CD4-positive, CD25-positive, alpha-beta regulatory T cell (primary cell): ENCODE measurements at places on chromosomes 6 and 20.

- no peak for DNase-seq
Measured at GRCh38 chr6:42493914-42494539, 42.3 kb upstream of the TRERF1 start.

GRCh38 chr6:138797806-138798446 lies 2.0 kb downstream of the ECT2L start:
- DNase-seq = no peak

GRCh38 chr20:62141043-62141396 lies 2.2 kb downstream of the PSMA7 start:
- DNase-seq = no peak

GRCh38 chr6:105452376-105452775 lies 49.5 kb upstream of the PREP start:
- DNase-seq = no peak

DNA sequence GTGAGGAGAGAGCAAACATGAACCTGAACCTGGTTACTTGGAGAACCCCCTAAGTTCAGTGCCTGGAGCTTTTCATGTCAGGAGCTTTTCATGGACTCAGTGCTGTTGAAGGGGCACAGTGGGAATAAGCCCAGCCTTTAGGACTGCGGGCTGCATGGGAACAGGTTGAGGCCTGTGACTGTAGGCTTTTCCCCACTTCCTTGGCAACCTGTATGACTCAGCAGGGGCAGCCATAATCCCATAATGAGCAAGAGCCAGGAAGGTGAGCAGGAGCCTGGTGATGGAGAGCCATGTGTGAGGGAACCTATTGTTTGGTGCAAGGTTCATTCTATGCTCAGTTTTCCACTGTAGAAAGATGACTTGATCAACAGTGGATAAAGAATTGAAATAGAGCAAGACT lies 23.4 kb downstream of the MEP1A start:
- DNase-seq = no peak

DNA sequence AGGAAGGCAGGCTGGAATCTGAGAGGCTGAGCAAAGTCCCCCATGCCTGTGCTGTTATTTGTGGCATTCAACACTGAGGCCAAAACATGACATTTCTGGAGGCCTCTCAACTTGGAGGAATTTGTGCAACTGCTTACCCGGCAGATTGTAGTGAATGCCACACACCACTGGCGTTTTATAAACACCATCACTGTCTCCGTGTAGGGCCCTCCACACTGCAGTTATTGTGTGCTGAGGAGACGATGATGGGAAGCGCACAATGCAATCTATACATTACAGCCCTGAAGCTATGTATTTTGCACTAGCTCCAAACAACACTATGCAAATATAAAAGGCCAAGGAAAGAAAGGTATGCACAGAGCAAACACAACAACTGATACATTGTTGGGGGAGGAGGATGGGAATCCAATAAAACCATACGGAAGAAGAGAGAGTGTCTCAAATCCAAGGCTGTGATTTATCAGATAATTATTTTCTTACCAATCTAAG lies 106.5 kb downstream of the SMLR1 start:
- no peak for DNase-seq

DNA sequence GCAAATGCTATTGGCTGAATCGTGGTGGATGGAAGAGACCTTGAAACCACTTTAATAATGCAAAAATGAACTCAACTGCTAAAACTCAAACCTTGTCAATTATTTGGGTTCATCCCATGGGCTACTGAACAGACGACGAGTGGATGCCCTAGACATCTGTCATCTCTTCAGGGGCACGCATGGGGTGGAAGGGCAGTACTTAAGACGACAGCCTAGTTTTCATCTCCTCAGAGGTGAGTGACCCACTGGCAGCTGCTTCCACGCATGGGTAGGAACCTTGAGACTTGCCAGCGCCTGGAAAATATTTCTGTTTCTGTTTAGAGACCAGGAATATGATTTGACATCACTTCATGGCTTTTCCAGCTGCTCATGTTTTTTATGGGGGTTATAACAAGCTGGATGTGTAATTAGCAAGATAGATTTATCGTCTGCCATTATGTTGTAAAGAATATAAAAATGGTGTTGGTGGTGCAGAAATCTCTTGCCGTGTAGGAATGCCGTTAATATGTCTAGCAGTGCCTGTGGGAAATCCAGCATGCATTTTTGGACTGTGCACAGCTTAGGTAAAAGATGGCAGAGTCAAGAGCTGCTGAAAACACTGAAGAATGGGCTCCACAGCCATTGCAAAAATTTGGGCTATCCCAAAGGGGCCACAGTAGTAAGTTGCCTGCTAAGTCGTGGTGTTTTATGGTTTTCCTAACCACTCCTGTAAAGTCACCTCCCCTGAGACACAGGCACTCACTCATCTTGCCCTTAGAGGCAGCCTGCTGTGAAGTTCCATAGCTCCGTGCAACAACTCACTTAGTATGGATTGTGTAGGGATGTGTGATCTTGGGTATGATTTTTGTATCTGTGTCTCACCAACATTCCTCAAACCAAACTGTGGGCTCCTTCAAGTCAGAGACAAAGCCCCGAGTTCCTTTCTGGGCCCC lies 203.3 kb downstream of the EYA2 start:
- DNase-seq = no peak

DNA sequence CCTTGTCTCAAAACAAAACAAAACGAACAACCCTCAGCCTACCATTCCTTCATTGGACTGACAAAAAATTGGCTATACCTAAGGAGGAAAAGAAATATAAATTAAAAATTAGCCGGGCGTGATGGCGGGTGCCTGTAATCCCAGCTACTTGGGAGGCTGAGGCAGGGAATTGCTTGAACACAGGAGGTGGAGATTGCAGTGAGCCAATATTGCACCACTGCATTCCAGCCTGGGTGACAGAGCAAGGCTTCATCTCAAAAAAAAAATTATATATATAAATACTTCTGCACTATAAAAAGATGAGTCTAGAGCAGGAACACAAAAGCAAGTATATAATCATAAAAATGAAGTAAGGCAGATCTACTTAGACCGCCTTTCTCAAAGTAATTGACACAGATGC lies 109.8 kb downstream of the CRYBG1 start:
- no peak for DNase-seq

GRCh38 chr6:5869676-5870075 lies 137.0 kb downstream of the NRN1 start:
- no peak for DNase-seq

DNA sequence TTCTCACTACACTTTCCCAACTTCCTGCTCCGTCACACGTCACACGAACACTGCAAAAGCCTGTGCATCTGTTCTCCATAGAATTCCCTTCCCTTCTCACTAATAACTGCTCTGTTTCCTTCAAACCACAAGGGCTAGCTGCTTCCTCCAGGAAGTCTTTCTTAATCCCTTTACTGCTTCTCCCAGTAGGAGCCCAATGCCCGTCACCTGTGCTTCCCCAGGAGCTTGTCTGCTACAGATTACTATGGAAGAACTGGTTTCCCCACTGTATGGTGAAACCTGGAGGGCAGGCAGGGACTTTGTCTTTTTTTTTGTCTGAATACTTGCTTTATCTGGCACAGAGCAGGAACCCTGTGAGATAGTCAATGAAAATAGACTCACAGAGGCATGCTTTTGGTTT lies 444.7 kb upstream of the MAP3K7 start:
- DNase-seq = no peak

DNA sequence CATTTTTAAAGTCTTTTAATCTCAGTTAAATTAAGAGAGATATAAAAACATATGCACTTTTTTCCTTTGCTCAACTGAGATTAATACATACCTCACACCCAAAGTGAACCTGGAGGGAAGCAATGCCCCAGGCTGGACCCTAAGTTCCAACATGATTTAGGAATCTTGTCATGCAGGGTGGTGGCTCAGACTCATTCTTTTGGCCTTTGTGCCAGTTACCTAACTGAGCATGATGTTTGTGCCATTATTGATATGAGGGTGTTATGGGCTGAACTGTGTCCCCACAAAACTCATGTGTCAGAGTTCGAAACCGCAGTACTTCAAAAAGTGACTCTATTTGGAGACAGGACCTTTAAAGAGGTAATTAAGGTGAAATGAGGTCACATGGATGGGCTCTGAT lies 188.0 kb downstream of the ARHGAP18 start:
- no peak for DNase-seq

- no peak for DNase-seq
Measured at GRCh38 chr20:34085544-34086040, 26.5 kb downstream of the EIF2S2 start.

- no peak for DNase-seq
Measured at GRCh38 chr6:64591676-64592036, 956.1 kb downstream of the PHF3 start.

GRCh38 chr6:48388044-48388443 lies 277.0 kb upstream of the PTCHD4 start:
- no peak for DNase-seq

GRCh38 chr20:41650231-41650948 lies 32.2 kb upstream of the CHD6 start:
- DNase-seq = no peak

GRCh38 chr6:3813150-3813780 lies 35.9 kb upstream of the FAM50B start:
- DNase-seq = no peak
